ENCODE measurements at places on chromosomes 13 and 19.

DNA sequence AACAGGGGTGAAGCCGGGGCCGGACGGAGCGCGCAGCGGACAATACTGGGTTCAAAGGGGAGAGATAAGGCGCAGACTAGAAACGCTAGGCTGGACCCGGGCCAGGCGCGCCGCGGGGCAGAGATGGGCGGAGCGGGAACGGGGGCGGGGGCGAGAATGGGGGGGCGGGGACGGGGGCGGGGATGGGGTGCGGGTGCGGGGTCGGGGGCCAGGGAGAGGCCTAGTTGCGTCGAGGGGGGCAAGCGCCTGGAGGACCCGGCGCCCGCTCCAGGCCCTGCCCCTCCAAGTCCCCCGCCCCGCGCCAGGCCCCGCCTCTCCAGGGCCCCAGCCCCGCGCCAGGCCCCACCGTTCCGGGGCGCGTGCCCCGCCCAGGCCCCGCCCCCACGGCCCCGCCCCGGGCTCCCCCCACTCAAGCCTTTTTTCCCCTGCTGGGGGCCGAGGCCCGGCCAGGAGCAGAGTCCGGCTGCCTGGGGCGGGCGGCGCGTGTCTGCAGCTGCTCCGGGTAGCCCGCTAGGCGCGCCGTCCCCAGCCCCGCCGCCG, at the start of gene CERS4:
CERS4 (plus strand) TSS at position 449 of the 540 bp plus-strand sequence. CDS start 41,707 bp downstream, outside the sequence.
- peak; percentile 69 for DNase-seq

DNA sequence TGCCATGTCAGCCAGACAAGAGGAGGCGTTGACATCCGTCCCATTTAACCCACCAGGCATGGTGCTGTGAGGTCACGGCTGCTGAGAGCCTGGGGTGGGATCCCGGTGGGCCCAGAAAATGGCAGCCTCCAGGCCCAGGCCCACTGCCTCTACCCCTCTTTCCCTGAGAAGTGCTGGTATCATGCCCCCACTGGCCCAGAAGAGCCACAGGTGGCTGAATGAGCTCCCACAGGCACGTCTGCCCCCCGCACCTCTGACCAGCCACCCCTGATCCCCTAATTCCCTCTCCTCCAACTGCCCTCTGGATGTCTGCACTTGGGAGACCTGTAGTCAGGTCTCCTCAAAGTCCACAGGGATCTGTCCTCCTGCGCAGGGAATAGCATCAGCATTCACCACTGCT, 37.3 kb upstream of the KCTD15 start:
- no peak for DNase-seq

DNA sequence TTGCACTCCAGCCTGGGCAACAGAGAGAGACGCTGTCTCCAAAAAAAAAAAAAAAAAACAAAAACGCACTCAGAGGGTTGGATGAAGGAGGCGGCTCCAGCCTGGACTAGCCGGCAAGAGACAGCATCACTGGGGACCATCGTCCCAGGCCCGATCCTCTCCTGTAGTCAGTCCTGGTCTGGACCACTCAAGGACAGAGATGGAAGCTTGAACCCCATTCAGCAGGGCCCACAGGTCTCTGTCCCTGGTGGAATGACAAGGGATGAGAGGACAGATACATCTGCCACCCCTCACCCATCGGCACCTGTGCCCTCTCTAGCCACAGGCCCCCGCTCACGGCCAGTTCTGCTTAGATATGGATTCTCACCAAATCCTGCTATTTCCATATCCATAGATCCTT, 14.0 kb downstream of the ADGRE5 start:
- no peak for DNase-seq

DNA sequence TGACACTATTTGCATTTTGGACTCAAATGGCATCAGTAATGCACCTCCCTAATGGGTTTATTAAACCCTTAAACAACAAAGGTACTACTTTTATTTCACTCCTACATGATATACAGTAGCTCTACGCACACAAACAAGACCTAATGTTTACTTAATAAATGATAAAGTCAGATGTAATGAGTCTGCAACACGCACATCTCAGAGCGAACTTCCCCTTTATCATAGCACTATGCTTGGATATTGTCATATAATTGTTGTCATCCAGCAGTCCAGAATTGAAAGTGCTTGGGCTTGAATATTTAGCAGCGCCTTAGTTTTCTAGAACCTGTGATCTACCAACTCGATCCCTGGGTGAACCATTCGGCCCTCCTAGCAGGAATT, 772 bp downstream of the PARP4 start:
- DNase-seq = no peak

GRCh38 chr19:32866564-32867265, 2.9 kb downstream of the SLC7A9 start:
- no peak for DNase-seq

- DNase-seq = no peak
These were observed 656.8 kb downstream of the SLITRK6 start for GRCh38 chr13:85142351-85142927.

DNA sequence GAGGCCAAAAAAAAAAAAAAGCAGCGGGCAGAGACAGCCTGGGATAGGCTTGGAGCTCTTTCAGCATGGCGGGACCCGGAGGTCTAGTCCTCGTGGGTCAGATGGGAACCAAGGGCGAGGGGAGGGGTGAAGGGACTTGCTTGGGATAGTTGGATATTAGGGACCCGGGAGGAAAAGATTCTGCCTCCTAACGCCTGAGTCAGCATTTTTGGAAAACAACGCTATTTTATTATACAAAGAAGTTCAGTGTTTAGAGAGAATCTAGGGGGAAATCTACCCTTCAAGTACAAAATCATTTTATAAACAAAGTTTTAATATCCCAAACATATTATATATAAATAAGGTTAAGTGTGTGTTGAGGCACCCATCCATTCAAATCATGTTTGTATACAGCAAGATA, 156.7 kb downstream of the ZNF536 start:
- no peak for DNase-seq

- DNase-seq = no peak
These were observed 119.7 kb downstream of the PCCA start for GRCh38 chr13:100208626-100209025.

GRCh38 chr13:35160896-35161295, 218.8 kb downstream of the NBEA start:
- no peak for DNase-seq

- DNase-seq = no peak
These were observed 1303.9 kb downstream of the EFNB2 start for GRCh38 chr13:105231579-105231978.

DNA sequence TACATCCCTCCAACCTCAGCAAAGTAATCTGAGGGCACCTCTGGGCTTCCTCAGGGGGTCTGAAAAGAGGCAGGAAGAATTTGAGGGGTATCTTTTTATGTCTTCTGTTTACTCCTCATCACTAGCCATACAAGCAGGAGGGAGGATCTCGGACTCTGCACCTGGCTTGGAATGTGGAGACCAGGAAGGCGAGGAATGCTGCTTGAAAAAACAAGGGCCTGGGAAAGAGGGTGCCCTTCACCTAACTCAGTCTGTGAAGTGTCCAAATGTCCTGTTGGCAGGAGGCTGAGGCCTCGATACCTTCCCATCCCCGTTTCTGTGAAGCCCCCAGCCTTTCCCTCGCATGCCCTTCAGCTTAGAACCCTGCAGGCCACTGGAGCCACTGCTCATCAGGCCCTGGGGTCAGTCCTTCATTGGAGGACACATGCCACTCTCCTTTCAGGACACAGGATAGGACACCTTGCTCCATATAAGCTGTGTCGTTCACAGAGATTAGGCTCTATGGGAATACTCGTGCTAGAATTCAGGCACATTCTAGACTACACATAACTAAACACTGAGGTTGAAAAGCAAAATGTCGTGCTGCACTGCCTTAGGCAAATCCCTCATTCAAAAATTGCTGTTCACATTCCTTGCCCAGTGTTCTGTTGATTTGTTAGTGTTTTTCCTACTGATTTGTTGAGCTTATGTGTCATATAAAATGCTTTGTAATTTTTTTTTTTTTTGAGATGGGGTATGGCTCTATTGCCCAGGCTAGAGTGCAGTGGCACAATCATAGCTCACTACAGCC, 49.7 kb downstream of the ESD start:
- no peak for DNase-seq

- peak; percentile 81 for DNase-seq
These were observed 11.1 kb upstream of the ARRDC2 start for GRCh38 chr19:17996826-17997316.

DNA sequence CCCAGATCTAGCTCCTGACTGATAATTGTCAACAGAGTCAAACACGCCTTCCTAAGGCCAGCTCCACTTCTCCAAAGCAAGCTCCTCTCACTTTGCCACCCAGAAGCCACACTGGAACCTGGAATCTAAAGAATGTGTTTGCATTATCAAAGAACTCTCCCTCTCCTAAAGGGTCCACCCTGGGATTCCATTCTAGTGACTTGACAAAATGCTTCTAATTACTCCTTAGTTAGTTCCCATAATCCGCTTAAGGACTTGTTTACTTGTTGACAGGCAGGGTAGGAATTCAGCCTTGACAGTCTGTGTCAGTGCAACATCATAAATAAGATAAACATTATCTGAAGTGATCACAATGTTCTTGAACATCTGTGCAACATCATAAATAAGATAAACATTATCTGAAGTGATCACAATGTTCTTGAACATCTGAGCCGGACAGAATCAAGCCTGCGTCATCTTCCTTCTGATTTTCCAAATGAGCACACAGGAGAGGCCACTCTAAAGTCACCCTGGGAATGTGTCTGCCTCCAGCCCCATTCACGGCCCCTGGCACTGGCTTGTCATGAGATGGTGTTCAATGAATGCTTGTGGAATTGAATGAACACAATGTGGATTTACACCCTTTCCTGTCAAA, 512.1 kb downstream of the IRS2 start:
- no peak for DNase-seq

GRCh38 chr13:23572836-23573235, 2.6 kb downstream of the TNFRSF19 start:
- DNase-seq = no peak

GRCh38 chr13:68368922-68369321, 1138.8 kb upstream of the PCDH9 start:
- DNase-seq = no peak

GRCh38 chr13:66087269-66087710, 1142.8 kb downstream of the PCDH9 start:
- no peak for DNase-seq

GRCh38 chr13:114011226-114011625, 37.4 kb upstream of the C13orf46 start:
- no peak for DNase-seq

- DNase-seq = no peak
These were observed 2.9 kb downstream of the MYBPC2 start for GRCh38 chr19:50435627-50436026.

GRCh38 chr13:33319859-33320258, 34.3 kb upstream of the STARD13 start:
- no peak for DNase-seq

DNA sequence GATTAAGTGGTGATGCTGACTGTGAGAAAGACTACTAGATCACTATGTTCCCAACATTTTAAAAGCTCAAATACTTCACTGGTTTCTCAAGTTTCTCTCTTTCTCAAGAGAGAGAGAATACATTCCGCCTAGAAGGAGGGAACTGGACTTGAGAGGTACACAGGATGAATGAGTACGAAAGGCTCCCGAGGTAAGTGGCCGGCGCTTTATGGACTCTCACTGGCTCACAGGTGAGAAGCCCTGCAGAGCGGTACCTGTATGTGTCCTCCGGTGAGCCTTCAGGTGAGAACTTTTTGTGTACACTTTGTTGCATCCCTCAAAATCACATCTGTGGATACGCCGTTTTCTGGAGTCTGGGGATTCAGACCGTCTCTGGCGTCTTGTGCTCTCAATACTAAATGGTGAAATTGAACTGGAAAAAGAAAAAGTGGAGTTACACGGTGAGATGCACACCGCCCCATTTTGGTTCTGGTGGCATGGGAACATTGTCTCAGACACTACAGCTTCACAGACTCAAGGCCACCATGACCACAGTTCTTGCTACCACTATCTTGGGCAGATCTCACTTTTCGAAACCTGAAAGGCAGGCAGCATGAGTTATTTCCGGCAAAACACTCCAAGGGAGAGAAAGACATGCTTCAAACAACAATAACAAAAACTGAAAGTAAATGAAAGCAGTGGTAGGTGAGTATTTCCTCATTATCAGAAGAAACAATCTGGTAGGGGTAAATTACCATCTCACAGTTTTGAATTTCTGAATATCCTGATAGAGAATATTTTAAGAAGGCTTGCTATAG, 418.9 kb downstream of the KLF12 start:
- DNase-seq = peak; percentile 28

DNA sequence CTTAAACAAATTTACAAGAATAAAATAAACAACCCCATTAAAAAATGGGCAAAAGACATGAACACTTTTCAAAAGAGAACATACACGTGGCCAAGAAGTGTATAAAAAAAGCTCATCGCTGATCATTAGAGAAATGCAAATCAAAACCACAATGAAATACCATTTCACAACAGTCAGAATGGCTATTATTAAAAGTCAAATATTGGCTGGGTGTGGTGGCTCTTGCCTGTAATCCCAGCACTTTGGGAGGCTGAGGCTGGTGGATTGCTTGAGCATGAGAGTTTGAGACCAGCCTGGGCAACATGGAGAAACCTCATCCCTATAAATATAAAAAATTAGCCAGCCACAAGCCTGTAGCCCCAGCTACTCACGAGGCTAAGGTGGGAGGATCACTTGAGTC, 89.9 kb downstream of the UBL3 start:
- no peak for DNase-seq

- DNase-seq = no peak
These were observed 46.3 kb downstream of the BRD4 start for GRCh38 chr19:15285896-15286591.

DNA sequence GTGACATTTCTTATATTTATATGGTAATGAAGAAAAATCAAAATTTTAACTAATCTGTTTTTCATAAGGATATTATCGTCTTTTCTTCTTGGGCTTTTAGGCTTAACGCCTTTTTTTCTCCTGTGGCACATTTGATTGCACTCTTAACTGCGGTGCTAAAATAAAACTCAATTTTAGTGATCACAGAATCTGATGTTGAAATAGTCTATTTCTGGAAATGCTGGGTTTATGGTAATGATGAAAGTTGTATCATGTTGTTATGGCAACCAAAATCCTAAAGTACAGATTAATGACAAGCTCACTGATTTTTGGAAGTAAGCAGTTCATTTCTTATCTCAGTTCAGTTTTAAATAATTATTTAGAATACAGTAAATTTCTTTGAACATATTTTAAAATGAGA, 85.3 kb downstream of the COG6 start:
- DNase-seq = no peak

- DNase-seq = no peak
These were observed 61.4 kb downstream of the KDM4B start for GRCh38 chr19:5030136-5030820.

DNA sequence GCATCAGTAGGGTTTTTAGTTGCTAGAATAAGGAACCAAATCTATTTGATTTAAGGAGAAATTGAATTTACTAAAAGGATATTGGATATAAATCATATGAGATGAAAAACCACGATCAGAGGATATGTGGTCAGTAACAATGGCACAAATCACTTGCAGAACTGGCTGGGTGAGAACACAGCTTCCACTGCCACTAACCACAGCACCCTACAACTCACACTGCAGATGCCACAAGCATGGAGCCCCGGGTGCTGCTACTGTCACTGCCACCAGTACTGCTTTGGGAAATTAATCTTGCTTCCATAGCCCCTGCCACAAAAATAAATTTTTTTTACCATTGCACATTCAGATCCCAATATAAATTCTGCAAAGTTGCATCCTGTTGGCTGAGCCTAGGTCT, 40.6 kb upstream of the KLF12 start:
- no peak for DNase-seq
